ENCODE measurements at places on chromosomes 4 and X.

GRCh38 chrX:150446151-150446550, 83.0 kb downstream of the MAMLD1 start:
- DNase-seq = no peak

- DNase-seq = no peak
These were observed 680.6 kb downstream of the TECRL start for GRCh38 chr4:63728480-63729177.

- DNase-seq = no peak
These were observed 550.5 kb downstream of the PDHA2 start for GRCh38 chr4:96390404-96390803.

DNA sequence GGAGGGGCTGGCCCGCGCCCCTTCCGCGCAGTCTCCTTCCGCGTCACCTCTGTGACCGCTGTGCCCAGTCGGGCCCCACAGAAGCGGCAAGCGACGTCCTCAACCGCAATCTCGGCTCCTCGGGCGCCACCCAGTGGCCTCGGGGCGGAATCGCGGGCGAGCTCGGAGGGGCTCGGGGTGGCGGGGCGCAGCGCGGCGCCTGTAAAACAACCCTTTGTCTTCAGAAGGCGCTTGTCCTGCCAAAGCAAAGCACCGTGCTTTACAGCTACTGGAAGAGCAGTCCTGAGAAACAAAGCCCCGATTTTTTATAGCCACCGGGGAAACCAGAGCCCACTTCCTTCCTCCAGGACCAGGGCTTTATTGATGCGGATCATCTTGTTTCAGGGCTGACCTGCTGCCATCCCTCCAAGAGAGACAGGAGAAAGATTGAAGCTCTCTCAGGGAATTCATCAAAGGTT, 37.3 kb upstream of the CDKN2AIP start:
- peak; percentile 78 for DNase-seq

DNA sequence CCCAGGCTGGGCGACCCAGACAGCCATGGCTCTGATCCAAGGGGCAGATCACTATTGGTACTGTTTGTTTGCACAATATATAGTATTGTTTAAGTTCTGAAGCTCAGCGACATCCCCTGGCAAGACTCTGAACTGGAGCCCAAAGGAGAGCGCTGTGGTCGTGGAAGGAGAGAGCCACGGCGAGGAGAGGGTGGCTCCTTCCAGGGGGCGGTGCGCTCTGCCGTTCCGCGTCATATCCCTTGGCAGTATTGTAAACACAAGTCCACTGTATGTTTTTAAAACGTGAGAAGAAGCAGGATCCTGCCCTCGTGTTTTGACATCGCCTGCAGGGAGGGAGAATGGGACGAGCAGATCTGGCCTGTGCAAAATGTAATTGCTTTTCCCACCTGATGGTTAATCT, 185.5 kb downstream of the RAB28 start:
- no peak for DNase-seq

DNA sequence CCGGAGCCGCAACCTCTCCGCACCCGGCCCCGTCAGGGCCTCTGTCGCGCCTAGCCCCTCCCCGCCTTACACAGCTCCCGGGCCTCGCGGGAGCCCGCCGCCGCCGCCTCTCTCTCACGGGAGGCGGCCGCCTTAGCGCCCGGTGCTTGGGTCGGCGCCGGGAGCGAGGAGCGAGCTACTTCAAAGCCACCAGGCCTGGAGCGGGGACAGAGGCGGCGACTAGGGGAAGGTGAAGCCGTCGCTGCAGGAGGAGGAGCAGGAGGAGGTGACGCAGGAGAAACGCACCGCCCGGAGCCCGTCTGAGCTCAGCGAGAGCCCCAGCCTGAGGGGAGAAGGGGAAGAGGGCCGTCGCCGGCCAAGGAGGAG, 250 bp downstream of the USP9X start:
- peak; percentile 53 for DNase-seq

DNA sequence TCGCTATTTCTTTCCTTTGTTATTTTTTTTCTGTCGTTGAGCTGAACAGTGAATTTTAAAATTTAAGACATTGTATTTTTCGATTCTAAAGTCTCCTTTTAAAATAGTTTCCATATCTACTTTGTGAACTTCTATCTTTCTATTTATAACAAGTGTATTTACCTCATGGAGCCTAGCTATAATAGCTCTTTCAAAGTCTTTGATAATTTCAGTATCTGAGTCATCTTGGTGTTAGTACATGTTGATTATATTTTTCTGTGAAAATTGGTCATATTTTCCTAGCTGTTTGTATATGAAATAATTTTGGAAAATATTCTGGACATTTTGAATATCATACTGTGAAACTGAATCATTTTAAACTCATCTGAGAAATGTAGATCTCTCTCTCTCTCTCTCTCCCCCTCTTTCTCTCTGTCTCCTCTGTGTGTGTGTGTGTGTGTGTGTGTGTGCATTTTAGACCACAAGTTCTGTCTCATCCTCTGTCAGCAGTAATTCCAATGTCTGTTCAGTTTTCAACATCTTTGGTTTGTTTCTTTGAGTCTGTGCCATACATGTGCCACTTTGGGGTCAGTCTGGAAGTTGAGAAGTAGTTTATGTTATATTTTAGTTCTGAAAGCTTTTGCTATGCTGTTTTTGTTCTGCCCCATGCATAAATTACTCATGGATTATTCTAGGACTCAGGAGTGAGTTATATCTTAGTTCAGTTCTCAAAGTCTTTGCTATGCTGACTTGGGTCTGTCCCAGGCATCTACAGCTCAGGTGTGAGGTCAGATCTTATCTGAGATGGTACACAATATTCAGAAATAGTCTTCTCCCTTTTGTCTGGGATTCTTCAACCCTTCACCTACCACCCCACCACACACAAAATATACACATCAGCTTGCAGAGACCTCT, 366.4 kb upstream of the CASK start:
- DNase-seq = no peak

DNA sequence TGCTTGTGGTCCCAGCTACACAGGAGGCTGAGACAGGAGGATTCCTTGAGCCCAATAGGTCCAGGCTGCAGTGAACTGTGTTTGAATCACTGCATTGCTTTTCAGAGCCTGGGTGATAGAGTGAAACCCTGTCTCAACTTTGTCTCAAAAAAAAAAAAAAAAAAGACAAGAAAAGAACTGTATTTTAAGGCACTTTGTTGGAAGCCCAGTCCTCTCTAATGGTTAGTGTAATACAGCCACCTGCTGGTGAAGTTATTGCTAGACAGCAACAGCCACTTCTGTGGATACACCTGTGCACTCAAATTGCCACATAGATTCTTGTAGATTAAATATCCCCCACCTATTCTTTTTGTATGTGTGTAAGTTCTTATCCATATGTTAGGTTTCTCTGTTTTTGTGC, 10.1 kb upstream of the FGG start:
- DNase-seq = no peak

DNA sequence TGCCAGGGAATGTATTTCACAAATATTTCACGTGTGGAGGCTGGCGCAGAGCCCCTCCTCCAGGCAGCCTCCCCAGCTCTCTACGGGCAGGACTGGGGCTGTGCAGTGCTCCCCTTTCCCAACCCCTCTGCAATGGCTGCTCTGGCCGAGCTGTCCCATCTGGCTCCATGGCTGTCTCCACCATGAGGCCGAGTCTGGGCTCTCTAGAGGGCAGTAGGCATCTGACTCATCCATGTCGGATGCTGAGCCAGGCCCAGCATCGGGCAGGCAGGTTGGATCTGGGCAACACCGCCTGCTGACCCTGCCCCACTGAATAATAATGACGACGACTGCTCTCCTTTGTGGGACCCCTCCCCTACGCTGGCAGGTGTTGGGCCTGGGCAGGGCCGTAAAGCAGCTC, 11.0 kb upstream of the SH3TC1 start:
- DNase-seq = no peak

GRCh38 chr4:142743121-142743825, 102.8 kb downstream of the INPP4B start:
- no peak for DNase-seq

DNA sequence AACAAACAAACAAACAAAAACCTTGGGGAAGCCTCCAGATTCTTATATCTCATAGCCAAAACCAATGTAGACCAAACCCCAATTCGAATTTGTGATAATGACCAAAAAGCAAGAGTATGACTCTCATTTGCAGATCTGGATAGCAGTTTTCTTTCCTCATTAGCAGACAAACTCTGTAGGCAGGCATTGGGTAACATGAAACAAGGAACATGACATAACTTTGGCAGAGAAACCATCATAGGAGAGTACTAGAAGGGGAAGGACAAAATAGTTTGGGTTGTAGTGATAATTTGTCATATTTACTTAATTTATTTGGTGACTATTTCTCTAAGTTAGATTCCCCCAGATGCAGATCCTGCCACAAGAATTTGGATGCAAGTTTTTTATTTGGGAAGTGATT, 187.8 kb downstream of the MID1IP1 start:
- DNase-seq = no peak

- DNase-seq = no peak
These were observed 56.0 kb downstream of the SPRY1 start for GRCh38 chr4:123452616-123453015.

GRCh38 chrX:75781611-75782010, 3.4 kb downstream of the MAGEE2 start:
- no peak for DNase-seq

GRCh38 chrX:22800360-22800759, 199.4 kb upstream of the DDX53 start:
- no peak for DNase-seq

GRCh38 chr4:141576585-141577110, 59.7 kb upstream of the IL15 start:
- no peak for DNase-seq

DNA sequence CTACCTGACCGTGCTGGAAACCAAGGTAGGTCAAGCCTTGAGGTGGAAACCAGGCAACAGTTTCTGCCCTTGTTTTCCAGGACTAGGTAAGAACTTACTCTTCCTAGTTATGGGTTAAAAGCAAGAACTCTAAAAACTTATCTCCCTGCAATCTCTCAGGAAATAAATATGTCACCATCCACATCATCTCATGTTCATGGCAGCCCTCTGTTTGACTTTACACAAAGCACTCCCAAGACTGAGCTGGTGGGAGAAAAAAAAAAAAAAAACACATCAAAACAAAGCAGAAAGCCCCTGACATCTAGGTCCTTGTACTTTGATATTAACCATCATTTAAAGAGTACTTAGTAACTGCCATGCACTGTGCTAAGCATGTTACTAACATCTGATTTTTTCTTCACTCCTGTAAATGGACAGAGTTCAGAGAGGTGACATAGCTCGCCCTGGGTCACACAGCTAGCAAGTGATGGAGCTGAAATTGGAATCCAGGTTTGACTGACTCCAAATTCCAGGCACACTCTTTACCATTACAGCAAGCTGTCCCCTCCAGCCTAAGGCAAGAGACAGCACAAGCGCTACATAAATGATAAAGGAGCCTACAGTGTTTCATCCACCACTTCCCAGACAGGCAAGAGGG, 102.8 kb upstream of the NOCT start:
- no peak for DNase-seq

DNA sequence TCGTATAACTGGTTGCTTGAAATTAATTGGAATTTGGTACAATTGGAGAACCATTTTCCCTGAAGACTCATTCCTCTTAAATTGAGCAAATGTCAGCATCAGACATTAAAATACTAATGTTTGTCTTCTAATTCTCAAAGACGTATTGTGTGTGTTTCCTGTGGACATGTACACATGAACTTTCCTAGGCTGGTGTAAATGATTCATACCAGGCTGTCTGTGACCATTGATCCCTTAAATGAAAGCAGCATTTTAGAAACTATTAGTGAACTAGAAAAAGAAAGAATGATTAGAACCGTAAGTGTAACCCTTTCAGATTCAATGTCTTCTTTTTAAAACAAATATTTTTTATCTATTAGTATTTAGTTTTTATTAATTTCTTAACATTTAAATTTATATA, 332.9 kb downstream of the PPP3CA start:
- DNase-seq = no peak

- no peak for DNase-seq
These were observed 56.8 kb downstream of the LGI2 start for GRCh38 chr4:24973747-24974601.

- no peak for DNase-seq
These were observed 726.9 kb downstream of the GRID2 start for GRCh38 chr4:93030670-93031069.

DNA sequence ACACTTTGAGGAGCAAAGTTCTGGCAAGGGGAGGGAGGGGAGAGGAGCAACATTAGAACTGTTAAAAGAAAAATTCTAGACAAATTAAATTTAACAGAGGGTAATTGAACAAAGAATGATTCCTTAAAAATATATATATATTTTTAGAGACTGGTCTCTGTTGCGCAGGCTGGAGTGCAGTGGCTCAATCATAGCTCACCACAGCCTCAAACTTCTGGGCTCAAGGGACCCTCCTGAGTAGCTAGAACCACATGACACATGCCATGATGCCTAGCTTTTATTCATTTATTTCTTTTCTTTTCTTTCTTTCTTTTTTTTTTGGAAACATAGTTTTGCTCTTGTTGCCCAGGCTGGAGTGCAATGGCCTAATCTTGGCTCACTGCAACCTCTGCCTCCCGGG, 19.1 kb upstream of the SPINK2 start:
- DNase-seq = no peak

All from stimulated activated CD4-positive, alpha-beta T cell treated with anti-CD3 and anti-CD28 coated beads, Interleukin-15, amount 100 ng/mL, for 48 hours (primary cell).